Activated gamma-delta T cell (primary cell): ENCODE measurements at places on chromosomes 2 and 18.

DNA sequence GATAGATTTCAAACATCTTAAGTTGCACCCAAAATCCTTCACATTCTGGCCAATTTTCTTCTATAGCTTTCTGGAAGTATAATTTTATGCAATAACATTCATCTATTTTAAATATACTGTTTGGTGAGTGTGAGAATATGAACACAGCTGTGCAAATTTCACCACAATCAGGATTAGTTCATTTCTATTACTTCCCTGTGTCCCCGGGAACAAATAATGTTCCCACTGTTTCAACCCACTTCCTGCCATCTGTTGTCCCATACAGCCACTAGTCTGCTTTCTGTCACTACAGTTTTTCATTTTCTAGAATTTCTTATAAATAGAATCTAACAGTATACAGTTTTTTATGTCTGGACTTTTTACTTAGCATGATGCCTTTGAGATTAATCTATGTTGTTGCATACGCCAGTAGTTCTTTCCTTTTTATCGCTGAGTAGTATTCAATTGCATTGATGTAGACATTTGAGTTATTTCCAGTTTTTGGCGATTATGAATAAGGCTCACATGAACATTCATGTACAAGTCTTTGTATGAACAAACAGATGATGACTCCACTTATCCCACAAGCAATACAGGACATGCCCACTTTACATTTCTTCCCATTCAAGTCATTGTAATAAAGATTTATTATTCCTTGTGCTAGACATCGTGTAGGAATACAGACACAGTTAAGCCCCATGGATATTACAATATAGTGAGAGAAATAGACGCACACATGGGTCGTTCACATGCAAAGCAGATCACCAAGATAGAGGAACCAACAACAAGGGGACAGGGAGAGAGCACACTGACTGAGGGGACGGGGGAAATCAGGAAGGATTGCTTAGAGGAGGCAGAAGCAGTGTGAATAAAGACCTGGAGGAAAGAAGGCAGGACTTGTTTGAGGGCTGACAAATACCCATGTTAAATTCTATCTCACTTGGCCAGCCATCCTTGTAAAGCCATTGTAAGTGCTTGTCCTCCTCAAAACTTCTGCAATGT lies 72.9 kb upstream of the PAX8 start:
- no peak for DNase-seq

- DNase-seq, result no peak
Observed at GRCh38 chr2:8453904-8454302, 228.0 kb upstream of the ID2 start.

DNA sequence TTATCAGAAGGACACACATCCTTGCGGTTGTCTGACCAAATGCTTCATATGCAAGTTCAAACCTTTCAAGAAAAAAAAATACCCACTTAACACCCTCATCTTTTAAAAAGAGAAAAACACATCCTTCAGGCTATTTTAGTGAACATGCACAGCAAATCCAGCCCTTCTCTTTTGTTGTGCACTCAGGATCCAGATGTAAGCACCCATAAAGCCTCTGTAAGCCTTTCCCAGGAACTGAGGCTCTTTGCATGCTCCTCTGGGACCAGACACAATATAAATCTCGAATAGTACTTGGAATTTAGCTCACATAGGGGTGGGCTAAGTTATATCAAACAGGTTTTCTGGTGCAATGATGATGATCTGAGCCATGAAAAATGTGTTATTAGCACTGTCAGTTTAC lies 308.8 kb upstream of the FAM98A start:
- DNase-seq, result no peak

DNA sequence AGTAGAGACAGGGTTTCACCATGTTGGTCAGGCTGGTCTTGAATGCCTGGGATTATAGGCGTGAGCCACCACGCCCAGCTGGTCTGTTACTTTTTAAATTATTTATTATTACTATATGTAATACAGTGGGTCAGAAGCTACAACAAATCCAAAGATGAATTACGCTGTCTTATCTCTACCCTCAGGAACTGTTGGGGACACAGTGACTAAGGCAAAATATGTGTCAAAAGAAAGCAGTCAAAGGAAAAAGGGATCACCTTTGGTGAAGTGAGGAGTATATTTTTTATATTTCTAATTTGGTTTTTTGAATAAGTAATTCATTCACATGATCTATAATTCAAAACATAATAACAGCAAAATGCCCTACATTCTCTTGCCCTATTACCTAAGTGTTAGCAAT lies 4.7 kb downstream of the CREB1 start:
- DNase-seq, result no peak

DNA sequence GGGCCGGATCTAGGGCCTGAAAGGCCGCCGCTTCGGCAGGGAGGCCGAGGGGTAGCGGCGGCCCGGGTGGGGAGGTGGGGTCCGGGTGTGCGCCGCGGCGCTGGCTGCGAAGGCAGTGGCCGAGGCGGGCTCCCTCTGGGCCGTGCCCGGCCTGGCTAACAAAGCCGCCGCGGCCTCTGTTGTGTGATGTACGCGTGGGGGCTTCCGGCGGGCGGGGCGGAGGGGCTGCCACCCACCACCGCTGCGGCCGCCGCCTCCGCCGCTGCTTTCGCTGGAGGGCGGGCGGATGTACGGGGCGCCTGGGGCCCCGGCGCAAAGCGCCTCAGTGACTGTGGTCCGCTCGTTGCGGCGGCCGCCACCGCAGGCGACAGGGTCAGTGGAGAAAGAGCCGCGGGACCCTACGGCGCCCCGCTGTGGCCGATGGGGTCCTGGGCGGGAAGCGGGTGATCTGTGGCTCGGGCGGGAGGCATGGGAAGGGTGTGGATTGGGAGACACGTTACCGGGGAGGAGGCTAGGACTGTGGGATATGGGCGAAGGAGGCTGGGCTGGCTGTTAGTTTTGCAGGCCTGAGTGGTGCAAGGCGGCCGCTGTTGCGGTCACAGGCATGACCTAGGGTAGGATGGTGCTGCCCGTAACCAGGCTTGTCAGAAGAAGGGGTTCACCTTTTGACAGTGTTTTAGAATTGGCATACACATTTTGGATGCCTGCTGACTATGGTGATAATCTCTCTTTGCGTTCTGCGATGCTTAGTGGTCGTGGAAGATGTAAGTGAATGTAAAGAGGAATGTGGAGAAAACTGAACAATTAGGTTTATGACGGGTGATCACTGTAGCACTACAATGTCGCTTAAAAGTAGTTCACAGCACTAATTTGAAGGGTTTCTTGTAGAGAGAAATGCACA lies 662 bp downstream of the BZW1 start:
- peak; percentile 64 for DNase-seq

DNA sequence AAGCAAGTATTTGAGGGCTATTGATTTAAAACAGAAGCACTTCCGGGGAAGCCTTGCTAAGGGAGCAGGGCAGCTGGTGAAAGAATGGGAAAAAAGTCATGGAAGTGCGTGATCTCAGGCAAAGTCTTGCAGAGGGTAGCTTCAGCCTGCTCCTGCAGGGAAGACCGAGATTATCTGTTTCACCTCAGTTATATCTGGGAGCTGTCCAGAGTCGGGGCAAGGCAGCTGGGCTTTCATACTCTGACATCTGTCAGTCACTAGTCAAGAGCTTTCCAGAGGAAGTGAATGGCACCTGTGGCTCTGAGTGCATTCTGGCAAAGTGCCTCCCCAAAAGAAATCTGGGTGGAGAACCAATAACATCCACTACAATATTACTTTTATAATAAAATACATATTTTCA lies 8.7 kb downstream of the NXPH2 start:
- DNase-seq, result no peak

DNA sequence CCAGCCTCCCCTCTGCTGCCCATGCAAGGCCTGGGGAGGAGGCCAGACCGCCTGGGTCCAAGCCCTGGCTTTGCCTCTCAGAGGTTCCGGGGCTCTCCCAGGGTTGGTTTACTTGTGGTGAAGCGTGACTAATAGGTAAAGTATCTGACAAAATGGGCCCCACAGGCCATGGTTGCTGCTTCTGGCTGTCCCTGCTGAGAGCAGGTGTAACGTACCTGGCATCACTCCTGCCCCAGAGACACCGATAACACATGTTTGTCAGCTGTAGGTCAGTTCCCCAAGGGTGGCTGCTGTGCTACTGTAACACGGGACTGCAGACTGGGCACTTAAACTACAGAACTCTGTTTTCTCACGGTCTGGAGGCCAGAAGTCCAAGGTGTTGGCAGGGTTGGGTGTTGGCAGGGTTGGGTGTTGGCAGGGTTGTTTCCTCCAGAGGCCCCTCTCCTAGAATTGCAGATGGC lies 34.1 kb downstream of the ODC1 start:
- DNase-seq, result no peak

GRCh38 chr2:230961091-230961491 lies 34.8 kb upstream of the SPATA3 start:
- DNase-seq, result no peak

DNA sequence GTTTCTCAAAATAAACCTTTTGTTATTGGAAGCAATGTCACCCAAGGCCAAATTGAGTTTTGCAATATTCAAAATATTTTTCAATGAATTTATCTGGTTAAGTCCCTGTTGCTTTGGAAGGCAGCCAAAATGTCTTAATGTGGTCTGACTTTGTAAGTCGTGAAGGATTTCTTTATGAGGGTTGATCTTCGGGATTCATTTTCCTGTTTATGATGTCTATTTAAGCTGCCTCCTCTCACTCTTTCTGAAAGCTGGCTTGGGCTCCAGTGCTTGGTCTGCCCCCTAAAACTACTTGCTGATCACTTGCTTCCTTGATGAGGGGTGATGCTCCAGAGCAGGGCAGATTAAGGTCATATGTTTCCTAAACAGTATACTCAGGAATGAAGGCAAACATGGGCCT lies 141.1 kb downstream of the ANTXR1 start:
- no peak for DNase-seq

GRCh38 chr18:61308795-61309393 lies 24.3 kb upstream of the CDH20 start:
- DNase-seq, result no peak

DNA sequence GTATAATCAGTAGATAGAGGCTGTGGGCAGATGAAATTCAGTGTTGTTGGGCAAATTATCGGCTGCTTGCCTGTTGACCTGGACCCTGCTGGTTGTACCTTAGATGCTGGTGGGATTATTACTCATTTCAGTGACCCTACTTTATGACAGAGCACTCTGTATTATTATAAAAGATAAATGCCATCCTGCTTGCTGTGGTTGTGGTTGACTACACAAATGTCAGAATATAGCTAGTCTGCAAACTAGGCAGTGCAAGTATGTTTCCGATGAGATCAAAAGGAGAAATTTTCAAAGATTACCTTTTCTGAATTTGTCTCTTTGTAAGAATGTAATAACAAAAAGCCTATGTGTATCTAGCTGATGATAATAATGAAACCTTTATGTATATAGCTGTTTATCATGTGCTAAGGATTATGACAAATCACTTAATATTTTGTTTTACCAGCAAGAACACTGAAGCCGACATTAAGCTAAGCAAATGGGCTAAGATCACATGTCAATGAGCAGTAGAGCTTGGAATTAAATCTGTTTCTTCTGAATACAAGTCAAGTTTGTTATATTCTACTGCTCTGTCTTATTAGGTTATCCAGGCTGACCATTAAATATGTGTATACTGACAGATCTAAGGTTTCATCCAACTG lies 219.2 kb downstream of the CAMKMT start:
- DNase-seq, result no peak

GRCh38 chr2:78082555-78082954 lies 560.4 kb upstream of the LRRTM4 start:
- DNase-seq, result no peak

GRCh38 chr2:239339726-239340601 lies 60.9 kb downstream of the HDAC4 start:
- DNase-seq, result no peak

- DNase-seq, result no peak
Observed at GRCh38 chr18:79868168-79868784, 70.5 kb downstream of the KCNG2 start.

DNA sequence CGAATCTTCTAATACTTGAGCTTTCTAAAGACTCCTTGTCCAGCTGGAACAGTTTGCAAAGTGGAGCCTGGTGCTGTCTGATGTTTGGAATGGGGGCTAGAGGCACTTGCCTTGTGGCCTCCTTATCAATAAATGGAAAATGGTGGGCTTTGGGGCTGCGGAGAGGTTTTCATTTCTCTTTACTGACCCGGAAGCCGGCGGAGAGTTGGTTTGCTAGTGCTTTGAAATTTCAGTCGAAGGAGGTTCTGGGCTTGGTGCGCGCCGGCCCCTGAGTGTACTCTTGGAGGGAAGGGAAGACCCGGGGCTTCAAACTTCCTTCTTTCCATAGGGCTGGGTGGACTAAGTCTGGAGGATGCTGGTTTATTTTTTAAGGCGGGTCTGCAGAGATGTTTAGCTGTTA lies 714 bp downstream of the RPIA start:
- DNase-seq, result no peak

DNA sequence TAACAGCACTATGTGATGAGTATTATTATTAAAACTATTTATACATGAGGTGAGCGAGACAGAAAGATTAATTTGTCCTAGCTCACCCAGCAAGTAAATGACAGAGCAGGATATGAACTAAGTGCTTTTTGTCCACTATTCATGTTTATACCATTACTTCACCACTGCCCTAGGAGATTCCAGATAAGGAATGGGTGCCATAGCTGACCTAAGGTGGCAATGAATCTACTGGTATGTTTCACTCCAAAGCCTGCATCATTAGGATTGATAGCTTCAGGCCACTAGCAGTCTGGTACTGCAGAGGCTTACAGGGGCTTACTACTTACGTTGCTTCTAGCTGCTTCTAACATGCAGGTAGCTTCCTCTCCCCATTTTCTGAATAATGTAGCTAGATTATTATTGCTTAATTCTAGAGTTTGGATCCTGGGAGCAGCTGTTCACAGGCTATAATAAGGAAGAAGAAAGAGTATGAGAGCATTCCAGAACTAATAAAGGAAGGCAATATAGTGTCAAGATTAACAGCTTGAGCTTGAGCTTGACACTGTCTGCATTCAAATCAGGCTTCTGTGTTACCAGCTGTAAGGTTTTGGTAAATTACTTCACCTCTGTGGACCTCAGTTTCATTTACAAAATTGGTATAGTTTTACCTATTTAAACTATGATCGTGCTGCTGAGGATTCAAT lies 153.7 kb downstream of the GALNT3 start:
- no peak for DNase-seq

- DNase-seq, result no peak
Observed at GRCh38 chr2:118678985-118679384, 168.5 kb downstream of the EN1 start.

- no peak for DNase-seq
Observed at GRCh38 chr18:79411614-79412526, 16.1 kb downstream of the NFATC1 start.
